ENCODE measurements at places on chromosomes 7 and 10.

DNA sequence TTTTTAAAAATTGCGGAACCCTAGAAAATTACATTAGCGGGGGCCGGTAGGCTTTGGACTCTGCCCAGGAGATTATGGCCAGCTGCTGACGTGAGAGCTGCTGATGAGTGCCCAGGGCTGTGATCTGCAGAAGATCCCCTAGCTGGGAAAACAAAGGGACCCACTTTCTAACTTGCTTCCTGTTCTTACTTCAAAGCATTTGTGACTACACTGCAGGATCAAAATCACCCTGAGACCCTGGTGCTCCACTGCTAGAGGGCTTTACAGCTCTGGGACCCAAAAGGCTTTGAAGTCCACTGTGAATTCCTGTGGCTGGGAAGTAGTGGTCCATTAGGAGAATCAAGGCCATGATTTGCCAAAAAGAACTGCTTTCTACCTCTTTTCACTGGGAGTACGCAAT lies 499.4 kb upstream of the AKR1E2 start:
- no peak for DNase-seq

- DNase-seq, result no peak
Measured at GRCh38 chr7:91396-92175, 100.8 kb upstream of the FAM20C start.

DNA sequence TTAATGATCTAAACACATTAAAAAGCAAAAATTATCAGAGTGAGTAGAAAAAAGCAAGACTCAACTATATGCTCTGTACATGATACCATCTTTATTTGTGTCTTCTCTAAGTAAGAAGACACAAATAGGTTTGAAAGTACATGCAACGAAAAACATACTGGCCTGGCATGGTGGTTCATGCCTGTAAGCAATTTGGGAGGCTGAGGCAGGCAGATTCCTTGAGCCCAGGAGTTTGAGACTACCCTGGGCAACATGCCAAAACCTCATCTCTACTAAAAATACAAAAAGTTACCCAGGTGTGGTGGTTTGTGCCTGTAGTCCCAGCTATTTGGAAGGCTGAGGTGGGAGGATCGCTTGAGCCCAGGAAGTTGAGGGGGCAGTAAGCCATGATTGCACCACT lies 78.1 kb upstream of the TOMM7 start:
- no peak for DNase-seq

GRCh38 chr10:109239371-109239770 lies 683.9 kb downstream of the XPNPEP1 start:
- DNase-seq, result peak; percentile 52

DNA sequence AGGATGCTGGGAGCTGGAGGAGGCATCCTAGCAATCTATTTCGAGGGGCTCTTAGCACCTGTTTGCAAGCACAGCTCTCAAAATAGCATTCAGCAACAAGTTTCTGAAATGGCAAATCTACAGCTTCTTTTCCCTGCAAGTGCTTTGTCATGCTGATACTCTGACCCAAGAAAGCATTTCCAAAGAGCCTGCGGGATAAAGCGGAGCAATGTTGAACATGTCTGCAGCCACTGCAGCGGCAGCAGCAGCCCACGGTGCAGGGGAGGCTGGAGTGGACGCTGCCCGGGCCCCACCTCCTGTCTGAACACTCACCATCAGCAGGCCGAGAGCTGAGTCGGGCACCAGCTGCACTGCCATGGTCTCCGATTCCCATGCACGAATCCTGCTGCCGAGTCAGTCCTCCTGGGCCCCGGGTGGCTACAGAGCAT lies 964 bp downstream of the FRMD4A start:
- no peak for DNase-seq

- DNase-seq, result peak; percentile 63
Measured at GRCh38 chr10:35447693-35448407, 111.5 kb downstream of the CCNY start.

DNA sequence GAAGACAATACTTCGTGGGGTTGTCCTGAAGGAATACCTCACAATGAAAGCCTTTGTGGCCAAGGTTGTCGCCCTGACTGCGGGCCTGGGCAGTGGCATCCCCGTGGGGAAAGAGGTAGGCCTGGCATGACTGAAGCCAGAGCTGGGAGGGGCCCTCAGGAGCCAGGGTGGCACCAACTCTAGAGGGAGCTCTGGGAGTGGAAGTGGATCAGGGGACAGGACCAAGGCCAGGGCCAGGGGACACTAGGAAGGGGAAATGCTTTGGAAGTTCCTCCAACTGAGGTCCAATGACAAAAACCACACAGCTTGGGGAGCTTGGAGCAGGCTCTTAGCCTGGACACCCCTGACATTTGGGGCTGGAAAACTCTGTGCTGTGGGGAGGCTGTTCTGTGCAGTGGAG lies 5.8 kb downstream of the CLCN1 start:
- no peak for DNase-seq

DNA sequence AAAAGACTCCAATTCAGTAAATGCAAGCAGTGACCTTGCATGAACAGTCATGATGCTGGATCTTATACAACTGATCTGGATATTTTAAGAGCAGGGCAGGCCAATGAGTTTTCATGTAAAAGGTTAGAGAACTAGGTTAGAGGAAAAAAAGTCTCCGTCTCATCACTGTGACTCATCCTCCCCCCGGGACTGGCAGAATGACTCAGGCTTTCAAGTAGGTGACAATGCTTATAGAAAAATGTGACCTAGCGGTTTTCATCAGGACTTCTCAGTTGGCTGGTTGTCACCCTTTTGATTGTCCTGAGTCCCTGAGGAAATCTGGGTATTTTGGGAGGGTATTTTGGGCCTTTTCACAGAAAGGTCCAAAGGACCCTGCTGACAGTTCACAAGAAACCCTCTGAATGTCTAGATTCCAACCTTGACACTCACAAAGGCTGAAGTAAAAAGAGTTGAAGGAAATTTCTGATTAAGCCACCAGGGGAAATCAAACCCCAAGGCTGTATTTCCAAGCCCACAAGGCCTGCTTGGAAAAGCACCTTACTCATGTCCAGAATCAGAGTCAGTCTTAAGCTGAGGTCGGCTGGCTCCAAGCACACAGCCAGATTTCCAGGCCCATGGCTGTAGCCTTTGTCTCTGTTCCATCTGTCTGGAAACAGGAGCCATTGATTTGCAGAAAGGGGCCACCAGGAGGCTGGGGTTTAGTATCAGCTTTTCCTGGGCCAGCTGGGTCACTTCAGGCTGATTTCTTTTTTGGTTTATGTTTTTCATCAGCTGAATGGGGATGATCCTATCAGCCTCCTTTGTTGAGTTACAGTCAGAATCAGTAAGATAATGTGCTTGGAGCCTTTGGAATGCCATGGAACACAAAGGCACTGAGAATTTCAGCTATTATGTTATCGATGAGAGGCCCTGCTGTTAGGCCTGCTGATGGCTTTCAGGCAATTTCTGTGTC lies 226.4 kb upstream of the HABP2 start:
- DNase-seq, result peak; percentile 74

DNA sequence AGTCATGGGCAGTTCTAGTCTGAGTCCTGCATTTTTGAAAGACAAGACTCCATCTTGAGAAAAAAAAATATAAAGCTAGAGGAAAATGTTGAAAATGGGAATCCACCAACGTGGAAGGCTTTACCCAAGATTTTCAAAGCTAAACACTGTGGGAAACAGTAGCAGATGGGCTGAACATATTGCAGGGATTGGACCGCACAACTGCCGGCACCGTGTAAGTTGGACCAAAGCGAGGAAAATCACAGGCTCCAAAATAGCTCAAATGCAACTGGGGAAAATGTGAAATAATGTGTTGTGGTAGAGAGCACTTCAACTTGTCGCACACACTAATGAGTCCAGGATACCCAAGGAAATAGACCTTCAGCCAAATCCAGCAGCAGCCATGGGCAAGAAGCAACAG lies 26.4 kb upstream of the ADRB1 start:
- DNase-seq, result no peak

GRCh38 chr10:110221721-110222261 lies 14.4 kb downstream of the MXI1 start:
- DNase-seq, result peak; percentile 93

- DNase-seq, result no peak
Measured at GRCh38 chr7:108408296-108408991, 47.8 kb downstream of the NRCAM start.

- no peak for DNase-seq
Measured at GRCh38 chr7:24227603-24228359, 56.2 kb upstream of the NPY start.

- no peak for DNase-seq
Measured at GRCh38 chr7:138756591-138757242, 41.1 kb upstream of the TMEM213 start.

DNA sequence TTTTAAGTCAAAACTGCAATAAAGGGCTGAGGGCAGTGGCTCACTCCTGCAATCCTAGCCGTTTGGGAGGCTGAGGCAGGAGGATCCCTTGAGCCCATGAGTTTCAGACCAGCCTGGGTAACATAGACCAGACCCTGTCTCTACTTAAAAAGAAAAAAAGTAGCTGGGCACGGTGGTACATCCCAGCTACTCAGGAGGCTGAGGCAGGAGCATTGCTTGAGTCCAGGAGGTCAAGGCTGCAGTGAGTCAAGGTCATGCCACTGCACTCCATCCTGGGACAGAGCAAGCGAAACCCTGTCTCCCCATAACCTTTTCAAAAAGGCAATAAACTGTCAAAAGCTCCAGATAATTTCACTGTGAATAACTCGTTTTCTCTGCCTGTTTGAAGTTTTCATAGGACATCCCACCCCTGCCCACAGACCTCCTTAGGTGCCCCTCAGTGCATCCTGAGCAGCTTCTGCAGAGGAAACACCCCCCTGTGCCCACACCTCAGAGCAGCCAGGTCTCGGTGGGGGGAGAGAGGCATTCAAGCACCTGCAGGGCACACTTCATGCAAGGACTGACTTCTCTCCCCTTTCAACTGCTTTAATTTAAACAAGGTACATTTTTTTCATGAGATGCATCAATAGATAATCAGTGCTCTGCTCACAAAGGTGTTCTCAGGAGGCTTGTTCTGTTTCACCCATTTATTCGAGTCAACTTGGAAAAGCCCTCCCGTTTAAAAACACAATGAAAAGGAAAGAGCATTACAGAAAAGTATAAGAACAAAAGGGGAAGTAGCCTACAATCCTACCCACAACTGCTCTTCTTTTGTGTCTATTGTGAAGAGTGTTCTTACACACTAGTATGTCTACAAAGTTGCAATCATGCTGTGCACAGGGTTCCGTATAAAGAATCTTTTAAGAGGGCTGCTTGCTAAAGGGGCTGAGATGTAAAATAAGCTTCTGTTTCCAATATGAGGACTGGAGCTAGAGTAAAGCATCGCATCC lies 104.9 kb downstream of the KMT2E start:
- no peak for DNase-seq

DNA sequence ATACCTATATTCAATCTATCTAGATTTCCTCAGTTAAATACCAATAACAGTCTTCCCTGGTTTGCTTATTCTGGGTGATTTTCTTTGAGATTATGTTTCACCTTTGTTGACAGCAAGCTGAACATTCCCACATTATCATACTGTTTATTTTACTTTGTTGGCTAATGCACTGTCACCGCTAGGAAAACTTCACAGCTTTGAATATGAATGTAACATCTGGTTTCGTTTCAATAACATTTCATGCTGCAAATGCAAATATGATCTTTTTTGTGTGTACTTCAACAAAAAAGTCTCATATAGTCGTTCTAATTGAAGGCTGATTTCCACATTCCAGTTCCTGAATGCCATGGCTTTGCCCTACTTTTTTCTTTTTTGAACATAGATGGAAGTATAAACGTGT lies 946.3 kb upstream of the GHITM start:
- no peak for DNase-seq

GRCh38 chr7:8491544-8492489 lies 58.4 kb downstream of the NXPH1 start:
- no peak for DNase-seq

DNA sequence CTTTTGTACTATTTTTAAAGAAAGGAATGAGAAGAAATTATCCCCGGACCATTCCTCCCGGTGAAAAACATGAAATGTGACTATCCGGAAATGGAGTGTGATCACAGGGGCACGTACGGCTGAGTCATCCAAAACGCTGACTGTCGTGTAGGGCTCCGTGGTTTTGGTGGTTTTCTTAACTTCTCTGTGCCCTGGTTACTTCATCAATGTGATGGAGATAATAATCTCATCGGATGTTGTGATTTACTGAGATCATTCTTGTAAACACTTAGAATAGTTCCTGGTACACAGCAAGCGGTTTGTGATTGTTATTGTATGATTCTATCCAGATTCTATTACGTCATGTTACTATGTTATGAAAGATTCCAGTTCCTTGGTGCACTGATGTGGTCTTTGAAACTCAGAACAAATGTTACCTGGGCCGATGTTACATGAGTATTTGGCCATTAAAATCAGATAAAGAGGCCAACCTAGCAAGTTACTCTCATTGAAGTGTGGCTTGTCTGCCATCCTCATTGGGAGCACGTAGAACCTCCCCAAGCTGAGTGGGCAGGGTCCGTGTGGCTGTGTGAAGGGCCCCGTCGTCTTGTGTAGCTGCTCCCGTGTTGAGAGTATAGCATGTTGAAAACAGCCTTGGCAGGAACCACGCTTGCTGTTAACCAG lies 99.5 kb downstream of the CAMK1D start:
- DNase-seq, result peak; percentile 87

DNA sequence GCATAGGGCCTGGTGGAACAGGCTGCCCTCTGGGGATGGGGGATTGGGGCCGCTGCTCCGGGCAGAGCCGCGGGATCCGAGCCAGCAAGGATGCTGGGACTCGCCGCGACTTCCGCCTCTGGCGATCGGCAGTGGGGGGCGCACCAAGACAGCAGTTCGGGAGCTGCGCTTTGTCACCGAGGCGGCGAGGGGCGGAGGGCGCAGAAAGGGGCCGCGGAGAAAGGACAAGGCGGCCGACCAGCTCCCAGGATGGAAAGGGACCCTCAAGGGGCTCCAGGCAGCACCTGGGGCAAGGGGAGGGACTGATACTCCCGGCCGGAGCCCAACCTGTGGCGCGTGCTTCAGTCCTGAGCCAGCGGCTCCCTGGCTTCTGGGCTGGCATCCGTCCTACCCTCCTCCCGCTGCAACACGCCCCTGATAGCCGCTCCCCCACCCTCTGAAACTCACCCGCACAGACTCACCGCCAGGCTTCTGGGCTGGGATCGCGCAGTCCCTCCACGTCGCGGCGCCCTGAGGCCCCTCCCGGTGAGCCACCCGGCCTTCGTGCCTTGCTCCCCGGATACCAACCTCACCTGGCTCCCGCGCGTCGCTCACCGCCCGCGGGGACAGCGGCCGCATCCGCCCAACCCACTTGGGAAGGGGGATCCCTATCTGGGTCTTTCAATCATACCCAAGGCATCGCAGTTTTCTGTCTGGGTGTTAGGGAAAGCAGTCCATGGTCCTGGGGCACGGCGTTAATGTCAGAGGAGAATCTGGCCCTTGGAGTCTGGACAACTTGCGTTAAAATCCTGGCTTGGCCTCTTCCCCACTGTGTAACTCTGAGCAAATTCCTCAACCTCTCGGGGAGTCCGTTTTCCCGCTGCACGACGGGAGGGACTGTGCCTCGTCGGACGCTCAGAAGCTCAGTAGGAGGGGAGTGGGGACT lies 7.0 kb upstream of the EVX1 start:
- DNase-seq, result peak; percentile 26

DNA sequence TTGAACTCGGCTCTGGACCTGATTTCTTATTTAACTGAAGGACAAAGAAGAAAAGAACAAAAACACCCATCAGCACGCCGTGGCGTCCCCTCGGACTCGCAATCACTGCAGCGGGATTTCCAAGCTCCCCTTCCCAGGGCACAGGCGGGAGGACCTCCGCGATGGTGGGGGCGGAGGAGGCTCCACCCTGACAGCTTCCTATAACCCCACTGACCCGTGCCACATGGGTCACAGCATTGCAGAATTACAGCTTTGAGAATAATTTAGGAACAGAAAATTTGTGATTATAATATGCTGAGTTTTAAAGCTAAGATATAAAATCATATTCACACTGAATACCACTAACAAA lies 129.7 kb upstream of the SEC61G start:
- DNase-seq, result no peak

Measured in fibroblast of villous mesenchyme (primary cell).